ENCODE measurements at places on chromosomes 7 and 10. TPM values are rescaled to one million over a fixed set of nuclear protein-coding genes. Genes with fewer than 3 reads are reported as not detected.

Gene SPDYE11
- not detected for polyA plus RNA-seq

- no peaks in the 10 kb centered on the region for H3K36me3 ChIP-seq
- H3K4me1 ChIP-seq: peaks cover 47% of the 10 kb centered on the region
- peak overlapping the region; percentile 94 for H3K4me3 ChIP-seq
- peak; percentile 25 for DNase-seq
- no peaks in the 10 kb centered on the region for H3K27me3 ChIP-seq
- peak overlapping the region; percentile 97 for H3K27ac ChIP-seq
These were observed 1.7 kb downstream of the ZEB1 start for GRCh38 chr10:31320550-31321211.

- H3K4me3 ChIP-seq: no peak overlapping the region
- no peaks in the 10 kb centered on the region for H3K27me3 ChIP-seq
- no peaks in the 10 kb centered on the region for H3K36me3 ChIP-seq
- H3K27ac ChIP-seq: no peak overlapping the region
- DNase-seq: peak; percentile 69
- H3K4me1 ChIP-seq: peaks cover 3% of the 10 kb centered on the region
These were observed 193.8 kb upstream of the ADO start for GRCh38 chr10:62610649-62611229.

DNA sequence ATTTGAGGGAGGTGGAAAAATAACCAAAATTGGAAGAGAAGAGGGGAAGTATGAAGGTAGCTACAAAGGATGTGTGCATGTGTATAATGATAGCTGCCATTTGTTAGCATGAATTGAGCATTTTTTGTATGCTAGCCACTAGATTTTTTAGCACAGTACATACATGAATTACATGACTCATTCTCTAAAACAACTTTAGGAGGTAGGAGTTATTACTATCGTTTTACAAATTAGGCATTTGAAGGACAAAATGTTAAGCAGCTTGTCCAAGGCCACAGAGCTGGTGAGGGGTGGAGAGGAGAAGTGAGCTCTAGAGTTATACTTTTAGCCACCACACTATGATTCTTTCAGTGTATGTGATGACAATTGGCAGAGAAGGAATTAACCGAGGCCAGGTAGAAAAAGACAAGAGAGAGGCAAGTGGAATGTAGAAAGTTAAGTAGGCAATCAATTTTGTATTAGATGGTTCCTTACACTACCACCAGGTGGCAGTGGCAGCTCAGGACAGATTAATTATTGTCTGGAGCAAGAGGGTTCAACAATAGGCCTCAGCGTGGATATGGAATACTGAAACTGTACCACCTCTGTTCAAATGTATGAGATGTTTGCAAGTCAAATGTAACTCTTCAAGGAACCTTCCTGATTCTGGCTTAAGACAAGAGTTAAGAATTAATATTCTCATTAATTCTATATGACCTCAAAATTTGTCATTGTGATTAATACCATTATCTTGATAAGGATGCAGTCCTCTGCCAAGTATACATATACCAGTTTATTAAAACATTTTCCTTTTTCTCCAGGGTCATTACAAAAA, 128.0 kb downstream of the MBL2 start:
- DNase-seq: no peak
- H3K4me1 ChIP-seq: no peaks in the 10 kb centered on the region
- H3K27ac ChIP-seq: no peak overlapping the region
- H3K36me3 ChIP-seq: no peaks in the 10 kb centered on the region

DNA sequence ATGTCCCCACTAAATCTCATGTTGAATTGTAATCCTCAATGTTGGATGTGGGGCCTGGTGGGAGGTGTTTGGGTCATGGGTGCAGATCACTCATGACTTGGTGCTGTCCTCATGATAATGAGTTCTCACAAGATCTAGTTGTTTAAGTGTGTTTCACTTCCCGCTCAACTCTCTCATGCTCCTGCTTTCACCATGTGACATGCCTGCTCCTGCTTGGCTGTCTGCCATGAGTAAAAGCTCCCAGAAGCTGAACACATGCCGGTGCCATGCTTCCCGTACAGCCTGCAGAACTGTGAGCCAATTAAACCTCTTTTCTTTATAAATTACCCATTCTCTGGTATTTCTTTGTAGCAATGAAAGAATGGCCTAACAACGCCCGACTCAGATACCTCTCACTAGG, 6.2 kb upstream of the PSTK start:
- no peak overlapping the region for H3K27ac ChIP-seq
- no peak for DNase-seq
- H3K4me1 ChIP-seq: no peaks in the 10 kb centered on the region
- no peaks in the 10 kb centered on the region for H3K36me3 ChIP-seq

GRCh38 chr7:34327681-34328080, 330.3 kb upstream of the NPSR1 start:
- H3K4me3 ChIP-seq: no peak overlapping the region
- no peak overlapping the region for H3K27ac ChIP-seq

Gene MMD2
- polyA plus RNA-seq: not detected
